M059J (cell line): ENCODE measurements at places on chromosomes 2 and 18.

DNA sequence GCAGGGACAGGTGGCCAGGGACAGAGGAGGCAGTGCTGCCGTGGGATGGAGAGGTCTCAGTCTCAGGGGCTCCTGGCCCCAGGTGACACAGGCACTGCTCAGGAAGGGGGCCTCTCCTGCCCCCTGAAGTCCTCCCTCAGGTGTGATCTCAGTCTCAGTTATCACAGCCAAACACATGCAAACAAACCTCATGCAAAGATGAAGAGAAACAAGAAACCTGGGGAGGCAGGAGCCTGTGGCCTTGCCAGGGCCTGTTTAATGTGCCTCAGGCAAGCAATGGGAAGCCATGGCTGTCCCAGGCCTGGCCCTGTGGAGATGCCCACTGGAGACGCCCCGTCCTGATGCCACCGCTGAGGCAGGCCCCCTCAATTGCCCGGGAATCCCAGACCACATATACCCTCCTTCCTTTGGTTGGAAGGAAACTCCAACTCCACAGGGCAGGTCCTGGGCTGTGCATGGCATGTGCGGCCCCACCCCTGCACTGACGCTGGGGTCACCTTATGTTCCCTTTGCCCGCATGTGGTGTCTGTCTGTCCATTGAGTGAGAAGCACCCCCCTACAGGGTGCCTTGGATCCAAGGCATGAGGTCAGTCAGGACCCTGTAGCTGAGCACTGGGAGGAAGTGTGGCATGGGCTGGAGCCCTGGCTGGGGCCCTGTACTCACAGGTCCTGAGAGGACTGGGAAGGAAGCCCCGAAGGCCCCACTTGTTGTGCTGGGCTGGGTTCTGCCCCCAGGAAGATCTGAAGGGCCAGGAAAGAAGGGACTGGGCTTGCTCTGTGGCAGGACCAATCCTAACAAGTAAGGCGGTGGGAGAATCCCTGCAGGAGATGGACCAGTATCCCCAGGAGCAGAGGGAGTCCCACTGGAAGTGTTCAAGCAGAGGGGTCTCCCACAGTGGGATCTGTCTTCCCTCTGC lies 68.8 kb upstream of the RAB6C start:
- DNase-seq = no peak

DNA sequence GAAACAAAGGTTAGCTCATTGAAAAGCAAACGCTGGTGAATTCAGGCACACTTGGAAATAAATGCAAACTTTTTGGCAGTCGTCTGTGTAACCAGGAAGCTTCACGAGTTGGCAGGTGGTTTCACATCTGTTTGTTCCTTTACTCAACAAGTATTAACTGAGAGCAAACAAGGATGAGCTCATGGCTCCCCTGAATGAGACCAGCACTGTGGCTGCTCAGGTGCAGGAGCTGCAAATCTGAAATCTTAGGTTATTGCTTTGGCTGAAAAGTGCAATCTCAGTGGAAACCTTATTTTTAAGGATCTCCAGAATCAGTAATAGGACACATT lies 46.3 kb downstream of the SH3RF3 start:
- no peak for DNase-seq

GRCh38 chr2:188322569-188323551 lies 31.2 kb downstream of the GULP1 start:
- peak; percentile 86 for DNase-seq

GRCh38 chr2:20016346-20016745 lies 3.9 kb upstream of the MATN3 start:
- no peak for DNase-seq

DNA sequence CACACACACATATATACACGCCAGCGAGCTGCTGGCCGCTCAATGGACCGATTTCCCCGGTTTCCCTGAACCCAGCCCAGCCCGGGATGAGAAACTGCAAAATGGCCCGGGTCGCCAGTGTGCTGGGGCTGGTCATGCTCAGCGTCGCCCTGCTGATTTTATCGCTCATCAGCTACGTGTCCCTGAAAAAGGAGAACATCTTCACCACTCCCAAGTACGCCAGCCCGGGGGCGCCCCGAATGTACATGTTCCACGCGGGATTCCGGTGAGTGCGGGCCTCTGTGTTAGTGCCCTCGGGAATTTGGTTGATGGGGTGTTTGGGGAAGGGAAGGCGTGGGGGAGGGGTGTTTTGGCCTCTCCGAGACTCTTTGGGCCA lies 392 bp downstream of the ST8SIA3 start:
- no peak for DNase-seq

GRCh38 chr18:45837283-45838070 lies 12.0 kb downstream of the SIGLEC15 start:
- no peak for DNase-seq

- peak; percentile 78 for DNase-seq
These were observed 34.5 kb upstream of the RAB31 start for GRCh38 chr18:9673296-9674251.

DNA sequence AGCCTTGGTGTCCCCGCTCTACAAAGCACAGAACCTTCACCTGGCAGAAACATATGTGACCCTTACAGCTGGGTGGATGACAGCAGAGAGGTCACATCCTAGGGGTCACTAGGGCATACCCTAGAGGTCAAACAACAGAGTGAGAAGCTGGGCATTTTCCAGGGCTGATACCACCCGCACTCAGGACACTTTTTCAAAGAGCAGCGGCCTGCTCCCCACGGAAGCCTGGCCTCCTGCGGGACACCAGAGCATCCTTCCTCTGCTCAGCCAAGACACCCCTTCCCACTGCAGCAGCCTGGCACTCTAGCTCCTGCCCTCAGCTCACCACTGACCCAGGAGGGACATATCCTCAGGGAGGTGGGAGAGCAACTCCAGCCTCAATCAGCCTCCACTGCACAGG lies 86.0 kb downstream of the GALNT14 start:
- no peak for DNase-seq

DNA sequence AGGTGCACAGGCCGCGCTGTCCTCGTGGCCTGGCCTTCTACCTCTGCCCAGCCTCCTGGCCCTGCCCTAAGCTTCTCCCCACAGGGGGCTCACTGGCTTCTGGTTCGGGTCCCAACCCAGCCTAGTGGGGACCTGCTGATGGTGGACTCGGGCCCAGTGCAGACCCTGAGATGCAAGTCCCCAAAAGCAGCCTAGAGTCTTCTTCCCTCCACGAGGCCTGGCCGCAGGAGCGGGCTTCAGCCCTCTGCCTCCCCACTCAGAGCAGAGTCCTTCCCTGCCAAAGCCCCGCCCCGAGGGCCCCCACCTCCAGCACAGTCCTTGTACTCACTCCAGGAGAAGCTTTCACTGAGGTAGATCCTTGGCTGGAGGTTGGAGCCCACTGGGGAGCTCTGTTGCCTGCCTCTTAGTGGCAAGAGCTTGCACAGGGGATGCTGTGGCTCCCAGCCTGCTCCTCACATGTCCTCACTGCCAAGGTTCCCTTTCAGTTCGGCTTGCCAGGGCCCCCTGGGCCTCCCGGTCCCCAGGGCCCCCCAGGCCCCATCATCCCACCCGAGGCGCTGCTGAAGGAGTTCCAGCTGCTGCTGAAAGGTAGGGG lies 3.6 kb downstream of the ERFE start:
- DNase-seq = no peak

DNA sequence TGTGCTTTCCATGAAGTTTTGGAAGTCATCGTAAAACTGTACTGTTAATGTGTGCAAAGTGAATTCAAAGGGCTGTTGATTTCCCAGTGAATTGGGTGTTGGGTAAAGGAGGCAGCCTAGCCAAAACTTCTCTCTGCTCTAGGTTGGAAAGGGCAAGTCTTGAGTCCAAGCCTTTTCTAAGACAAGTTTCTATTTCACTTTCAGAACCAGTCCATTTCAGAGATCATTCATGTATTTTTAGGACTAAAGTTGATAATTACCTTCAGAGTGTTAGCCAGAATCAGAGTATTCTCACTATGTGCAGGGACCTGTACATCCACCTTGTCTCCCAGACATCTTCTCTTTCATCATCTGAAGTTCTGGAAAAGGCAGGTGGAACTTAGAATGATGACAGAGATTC lies 636.1 kb upstream of the KLHL29 start:
- no peak for DNase-seq

- no peak for DNase-seq
These were observed 326.3 kb upstream of the ETAA1 start for GRCh38 chr2:67070826-67071225.

DNA sequence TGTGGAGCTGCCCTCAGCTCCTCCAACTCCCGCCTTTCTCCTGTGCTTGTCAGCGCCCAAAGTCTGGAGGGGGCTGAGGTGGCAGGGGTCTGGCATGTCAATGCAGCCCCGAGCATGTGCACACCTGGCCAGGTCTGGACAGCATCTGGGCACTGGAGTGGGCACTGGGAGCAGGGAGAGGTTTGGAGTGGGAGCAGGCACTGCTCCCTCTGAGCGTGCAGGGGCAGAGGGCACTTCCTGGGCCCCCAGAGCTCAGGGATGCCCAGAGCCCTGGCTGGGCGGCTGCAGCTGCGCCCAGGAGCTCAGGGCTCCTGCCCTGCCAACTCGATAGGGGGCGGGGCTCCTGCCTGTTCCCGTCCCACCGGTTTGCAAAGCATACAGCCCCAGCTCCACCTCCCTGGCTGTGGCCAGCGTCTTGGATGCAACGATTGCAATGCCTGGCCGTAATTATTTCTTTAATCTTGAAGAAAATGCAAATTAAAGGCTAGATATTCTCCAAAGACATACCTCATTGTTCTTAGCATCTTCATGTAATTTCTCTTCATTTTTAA lies 57.4 kb upstream of the LDAH start:
- DNase-seq = no peak

DNA sequence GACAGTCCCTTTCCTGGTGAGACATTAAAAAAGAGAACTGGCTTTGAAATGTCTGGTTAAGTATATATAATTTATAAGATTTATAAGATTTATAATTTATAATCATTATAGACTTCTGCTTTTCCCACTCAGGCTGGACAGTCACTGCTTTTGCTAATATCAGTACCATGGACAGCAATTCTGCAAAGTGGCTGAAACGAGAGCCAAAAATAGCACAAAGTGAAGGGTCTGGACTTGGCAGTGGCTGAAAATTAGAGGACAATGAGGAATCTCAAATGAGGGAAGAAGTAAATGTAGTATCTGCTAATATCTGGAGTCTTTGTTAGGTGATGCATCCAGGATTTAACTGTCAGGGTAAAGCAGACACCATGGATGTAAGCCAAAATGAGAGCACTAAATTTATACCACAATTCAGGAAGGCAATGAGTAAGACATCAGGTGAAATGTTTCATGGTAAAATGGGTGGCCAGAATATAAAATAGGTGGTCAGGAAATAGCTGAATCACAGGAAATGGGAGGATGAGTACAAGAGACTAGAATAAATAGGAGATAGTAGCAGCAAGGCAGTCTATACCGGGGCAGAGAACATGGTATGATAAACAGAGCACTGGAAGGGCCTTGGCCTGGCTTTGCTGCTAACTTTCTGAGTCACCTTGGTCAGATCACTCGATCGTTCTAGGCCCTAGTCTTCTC lies 39.6 kb upstream of the BOD1L2 start:
- peak; percentile 43 for DNase-seq

DNA sequence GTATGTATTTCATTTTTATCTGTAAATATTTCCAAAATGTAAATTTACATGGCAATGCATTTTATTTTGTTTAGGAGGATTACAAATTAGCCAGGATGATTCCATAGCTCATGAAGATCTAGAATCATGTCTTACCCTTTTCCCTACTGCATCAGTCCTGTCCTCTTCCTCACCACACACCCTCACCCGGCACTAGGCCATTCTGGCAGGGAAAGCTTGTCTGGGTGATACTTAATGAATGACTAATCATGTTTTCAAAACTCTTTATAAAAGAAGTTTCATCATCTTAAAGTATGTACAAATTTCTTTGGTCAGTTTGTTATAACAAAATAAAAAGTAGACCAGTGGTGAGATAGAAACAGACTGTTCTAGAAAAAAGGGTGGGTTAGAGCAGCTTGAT lies 283.3 kb upstream of the VWC2L start:
- DNase-seq = peak; percentile 70

GRCh38 chr2:23487735-23488492 lies 102.9 kb downstream of the KLHL29 start:
- peak; percentile 76 for DNase-seq

- DNase-seq = no peak
These were observed 383.1 kb upstream of the MEX3C start for GRCh38 chr18:51580580-51580979.

DNA sequence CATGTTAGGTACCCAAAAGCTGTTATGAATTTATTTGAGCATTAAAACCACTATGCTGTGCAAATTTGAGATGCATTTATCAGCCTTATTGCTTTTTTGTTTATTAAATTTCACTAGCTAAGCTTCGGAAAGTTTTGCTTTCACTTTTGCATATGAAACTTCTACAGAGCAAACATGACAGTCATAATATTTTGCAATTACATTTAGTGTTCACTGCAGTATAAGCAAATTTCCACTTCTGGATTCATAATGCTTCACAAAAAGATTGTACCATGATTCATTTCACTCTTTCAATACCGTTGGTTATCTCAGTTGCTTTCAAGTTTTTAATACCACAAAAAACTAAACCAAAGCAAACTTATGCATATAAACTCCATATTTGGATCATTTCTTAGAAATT lies 228.7 kb upstream of the SLC8A1 start:
- DNase-seq = no peak

GRCh38 chr18:79224381-79224780 lies 155.2 kb downstream of the ATP9B start:
- no peak for DNase-seq

DNA sequence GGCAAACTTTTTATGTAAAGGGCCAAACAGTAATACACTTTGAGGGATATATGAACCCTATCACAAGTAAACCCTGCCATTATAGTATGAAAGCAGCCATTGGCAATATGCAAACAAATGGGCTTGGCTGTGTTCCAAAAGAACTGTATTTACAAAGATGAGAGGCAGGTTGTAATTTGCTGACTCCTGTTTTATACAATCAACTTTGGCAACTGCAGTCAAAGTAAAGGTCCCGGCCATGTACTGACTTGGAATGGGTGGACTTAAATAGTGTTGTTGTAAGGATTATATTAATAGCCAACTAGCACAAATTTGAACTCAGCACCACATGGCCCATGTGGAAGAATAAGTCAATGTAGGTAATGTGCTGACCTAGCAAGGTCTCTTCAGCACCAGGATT lies 223.4 kb downstream of the WDPCP start:
- no peak for DNase-seq

- DNase-seq = no peak
These were observed 23.9 kb downstream of the DYSF start for GRCh38 chr2:71477231-71477691.

DNA sequence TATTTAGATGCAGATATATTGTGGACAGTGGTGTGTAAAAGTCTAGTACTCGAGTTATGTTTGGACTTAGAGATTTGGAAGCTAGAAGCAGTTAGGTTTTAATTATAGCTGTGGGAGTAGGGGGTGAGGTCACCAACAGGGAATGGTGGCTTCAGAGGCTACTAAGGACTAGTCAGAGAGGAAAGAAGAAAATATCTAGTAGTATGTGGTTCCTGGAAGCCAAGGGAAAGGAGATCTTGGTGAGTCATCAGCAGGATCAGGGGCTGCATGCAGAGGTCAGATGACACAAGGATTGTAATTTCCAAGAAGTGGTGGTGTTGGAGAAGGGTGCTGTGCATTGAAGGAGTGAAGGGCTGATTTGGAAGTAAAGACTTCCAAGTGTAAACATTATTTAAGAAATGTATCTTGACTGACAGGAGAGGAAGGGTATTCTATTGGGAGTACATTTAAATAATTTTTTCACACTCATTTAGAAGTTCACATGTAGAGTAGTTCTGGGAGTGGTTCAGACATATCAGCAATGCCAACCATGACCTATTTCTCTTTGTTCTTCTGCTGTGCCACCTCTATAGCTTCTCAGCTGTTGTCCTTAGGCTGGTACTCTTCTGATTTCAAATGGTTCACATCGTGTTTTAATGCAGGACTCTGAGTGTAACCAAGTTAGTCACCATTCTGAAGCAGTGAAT lies 59.1 kb downstream of the ACSL3 start:
- peak; percentile 94 for DNase-seq

- no peak for DNase-seq
These were observed 78.2 kb downstream of the UBE2E3 start for GRCh38 chr2:181058378-181059269.
